ENCODE measurements at places on chromosomes 12 and 14.

- no peak for DNase-seq
These were observed 1074.6 kb downstream of the FLRT2 start for GRCh38 chr14:86604561-86604960.

DNA sequence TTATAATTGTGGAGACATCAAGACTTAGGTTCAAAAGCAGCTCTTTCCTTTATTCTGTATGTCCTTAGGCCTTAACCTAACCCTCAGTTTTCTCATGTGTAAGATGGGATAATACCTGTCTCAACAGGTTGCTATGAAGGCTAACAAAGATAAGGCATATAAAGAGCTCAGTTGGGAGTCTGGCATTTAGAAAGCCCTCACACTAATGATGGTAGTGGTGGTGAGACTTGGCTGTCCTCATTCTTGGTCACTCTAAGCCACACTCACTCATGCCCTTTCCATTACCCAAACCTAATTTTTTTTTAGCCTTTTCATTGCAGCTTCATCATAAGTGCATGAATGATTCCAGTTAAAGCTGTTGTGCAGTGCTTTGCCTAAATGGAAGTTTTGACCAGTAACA is 137.3 kb downstream of the TGFB3 start:
- DNase-seq, result no peak

DNA sequence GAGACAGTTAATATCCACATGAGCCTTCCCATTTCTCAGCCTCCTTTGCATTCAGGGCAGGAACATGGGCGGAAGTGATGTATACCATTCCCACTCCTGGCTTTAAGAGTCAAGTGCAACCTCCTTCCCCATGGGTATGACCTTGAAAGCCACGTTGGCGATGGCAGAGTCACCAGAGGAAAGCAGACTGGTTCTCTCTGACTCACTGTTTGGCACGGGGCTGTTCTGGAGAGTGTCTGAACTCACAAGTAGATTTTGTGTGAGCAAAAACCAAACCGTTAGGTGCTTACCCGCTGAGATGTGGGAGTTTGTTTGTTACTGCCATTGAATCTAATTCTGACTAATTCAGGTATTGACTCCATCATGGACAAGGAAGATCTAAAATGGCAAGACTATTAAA is 36.7 kb upstream of the PZP start:
- no peak for DNase-seq

DNA sequence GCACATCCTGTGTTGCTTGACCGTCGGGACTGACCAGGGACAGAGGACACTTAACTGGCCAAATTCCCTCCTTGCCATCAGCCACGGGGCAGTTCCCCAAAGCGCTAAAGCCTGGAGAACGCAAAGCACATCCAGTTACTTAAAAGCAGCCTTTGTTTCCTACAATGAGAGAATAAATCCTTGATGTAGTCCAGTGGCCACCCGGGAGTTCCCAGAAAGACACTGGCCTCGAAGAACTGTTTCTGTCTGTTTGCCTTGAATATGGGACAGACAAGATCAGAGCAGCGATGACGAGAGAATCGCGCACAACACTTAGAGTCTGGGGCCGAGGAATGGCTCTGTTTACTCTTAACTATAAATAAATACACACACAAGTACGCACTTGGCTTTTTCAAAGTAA is 102.2 kb downstream of the TNFAIP2 start:
- no peak for DNase-seq

DNA sequence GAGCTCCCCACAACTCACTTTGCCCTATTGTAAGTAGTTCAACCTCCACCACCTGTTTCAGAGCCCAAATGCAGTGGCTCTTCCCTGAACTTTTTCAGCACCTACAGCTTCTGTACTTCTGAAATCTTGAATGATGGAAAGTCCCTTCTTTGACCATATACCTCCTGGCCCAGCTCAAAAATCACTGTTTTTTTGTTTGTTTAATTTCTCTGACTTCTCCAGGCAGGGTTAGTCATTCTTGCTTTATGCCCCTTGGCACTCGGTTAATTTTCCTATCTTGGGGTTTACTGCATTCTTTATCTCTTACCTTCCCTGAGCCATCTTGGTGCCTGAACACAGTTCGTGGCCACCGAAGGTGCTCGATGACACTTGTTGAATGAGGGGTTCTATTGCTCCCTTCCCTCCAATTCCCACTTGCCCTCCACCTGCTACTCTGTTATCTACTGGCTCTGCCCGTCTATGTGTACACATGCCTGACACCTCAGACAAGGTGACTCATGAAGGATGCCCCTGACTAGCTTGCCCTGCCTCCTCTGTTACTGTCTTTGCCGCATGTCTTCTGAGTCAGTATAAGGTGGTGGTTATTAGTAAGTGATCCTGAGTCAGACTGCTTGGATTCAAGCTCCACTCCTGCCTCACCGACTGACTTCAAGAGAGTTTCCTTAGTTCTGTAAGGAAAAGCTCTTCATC is 4.4 kb downstream of the AMHR2 start:
- DNase-seq, result no peak

GRCh38 chr14:59252772-59253500 is 64.5 kb downstream of the DAAM1 start:
- DNase-seq, result no peak

DNA sequence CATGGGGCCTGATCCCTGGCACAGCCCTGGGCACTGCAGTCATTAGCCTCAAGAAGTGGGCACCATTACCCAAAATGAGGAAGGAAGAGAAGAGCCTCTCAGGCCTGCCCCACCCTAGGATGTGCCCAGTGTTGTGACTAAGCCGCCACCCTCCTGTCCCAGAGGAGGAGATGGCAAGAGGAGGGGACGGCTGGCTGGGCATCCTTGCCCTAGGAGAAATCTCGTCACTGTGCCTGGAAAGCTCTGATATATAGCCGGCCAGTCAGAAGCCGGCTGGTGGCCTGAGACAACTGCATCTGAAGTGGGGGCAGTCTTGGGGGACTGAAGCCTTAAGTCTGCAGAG is 115.2 kb downstream of the LGMN start:
- DNase-seq, result no peak

DNA sequence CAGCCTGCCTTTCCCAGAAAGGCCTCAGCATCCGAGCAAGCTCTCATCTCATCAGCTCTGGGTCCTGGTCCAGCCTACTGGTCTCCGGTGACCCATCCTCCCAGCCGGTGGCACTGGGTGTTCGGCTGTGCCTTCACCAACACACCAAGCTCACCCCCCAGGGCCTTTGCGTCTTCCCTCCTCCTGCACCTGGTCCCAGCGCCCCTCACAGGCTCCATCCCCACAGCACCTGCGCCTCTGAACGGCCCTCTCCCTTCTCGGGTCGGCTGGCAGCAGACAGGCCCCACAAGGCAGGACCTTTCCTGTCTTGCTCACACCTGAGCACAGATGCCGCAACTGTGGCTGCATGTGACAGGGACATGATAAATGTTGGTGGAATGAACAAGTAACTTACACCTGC is 13.1 kb downstream of the P2RX2 start:
- no peak for DNase-seq

GRCh38 chr12:71392521-71393145 is 47.0 kb upstream of the LGR5 start:
- DNase-seq, result no peak
